H9 (cell line): ENCODE measurements at places on chromosomes 2 and 18. TPM values are rescaled to one million over a fixed set of nuclear protein-coding genes. Genes with fewer than 3 reads are reported as not detected.
A peak's percentile ranks its signal among the peaks of the same experiment; 100 is the strongest.

DNA sequence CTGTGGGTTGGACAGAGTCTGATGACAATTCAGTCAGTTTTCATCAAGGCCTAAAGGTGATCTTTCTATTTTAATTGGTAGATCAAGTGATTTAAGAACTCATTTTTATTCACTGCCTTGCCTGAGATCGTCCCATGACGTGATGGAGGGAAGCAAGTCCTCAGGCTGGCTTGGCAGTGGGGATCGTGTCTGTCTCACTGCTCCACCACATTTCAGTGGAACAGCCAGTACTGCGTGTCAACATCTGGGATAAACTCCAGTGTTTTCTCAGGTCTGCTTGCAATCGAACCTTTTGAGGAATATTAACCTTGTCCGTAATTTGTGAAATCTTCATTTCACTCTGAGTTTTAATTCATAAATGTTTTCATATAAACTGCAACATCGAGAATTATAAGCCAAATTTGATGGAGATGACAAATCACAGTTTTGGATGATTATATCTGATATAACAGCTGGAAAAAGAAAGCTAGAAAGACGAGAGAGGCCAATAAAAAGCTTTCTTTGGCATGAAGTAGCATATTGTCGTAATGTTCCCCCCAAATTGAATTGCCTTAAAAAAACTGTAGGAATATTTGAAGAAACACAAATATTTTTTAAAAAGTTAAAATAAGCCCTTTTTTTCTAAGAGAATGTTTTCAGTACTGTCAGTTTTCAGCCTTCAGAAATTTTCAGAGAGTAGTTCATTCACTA lies 414.7 kb upstream of the SPRED2 start:
- no peaks in the 10 kb centered on the region for H3K36me3 ChIP-seq
- H3K4me3 ChIP-seq = no peak overlapping the region
- no peaks in the 10 kb centered on the region for H3K27me3 ChIP-seq

GRCh38 chr2:98944775-98945174 lies 8.8 kb upstream of the CRACDL start:
- no peaks in the 10 kb centered on the region for H3K27me3 ChIP-seq
- H3K4me1 ChIP-seq = no peaks in the 10 kb centered on the region
- H3K36me3 ChIP-seq = no peaks in the 10 kb centered on the region

Gene UGT1A4
- total RNA-seq = not detected in 2 replicates

Gene EHBP1
- total RNA-seq = 32.4 and 35.6 TPM in 2 replicates

DNA sequence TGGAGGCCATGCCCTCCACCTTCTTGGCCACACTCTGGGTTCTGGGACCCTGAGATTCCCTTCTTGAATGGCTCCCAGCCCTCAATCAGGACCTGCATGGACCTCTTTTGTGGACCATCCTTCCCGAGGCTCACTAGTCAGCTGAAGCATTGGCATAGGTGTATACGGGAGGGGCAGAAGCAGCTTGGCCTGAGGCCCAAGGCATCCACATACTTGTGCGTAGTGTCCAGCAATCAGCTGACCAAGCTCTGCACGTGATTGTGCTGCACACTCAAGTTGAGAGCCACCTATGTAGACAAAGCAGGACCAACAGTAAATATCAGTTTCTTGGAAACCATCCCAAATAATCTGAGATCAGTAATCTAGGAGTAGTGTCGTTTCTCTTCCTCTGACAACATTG lies 119.6 kb downstream of the INSIG2 start:
- H3K27ac ChIP-seq = no peak overlapping the region
- no peak for DNase-seq

DNA sequence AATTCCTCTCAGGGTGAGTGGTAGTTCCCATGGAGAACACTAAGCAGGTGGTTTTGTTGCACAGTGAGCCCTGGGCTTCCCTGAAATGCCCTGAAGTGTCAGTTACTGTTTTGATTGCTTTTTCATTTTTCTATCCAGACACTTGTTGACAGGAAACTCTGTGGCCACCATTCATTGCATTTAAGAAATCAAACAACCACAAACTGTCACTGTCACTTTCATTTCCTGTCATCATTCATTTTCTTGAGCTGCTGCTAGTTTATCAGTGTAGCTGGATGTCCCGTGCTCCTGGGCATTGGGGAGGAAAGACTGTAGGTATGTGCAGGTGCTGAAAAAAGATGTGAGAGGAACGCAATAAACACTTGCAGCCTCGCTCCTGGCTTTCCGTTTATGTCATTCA lies 891.6 kb upstream of the ZEB2 start:
- DNase-seq = no peak

- H3K27ac ChIP-seq = no peak overlapping the region
- no peaks in the 10 kb centered on the region for H3K27me3 ChIP-seq
- DNase-seq = no peak
- H3K4me1 ChIP-seq = no peaks in the 10 kb centered on the region
- H3K4me3 ChIP-seq = no peak overlapping the region
Observed at GRCh38 chr2:55489467-55490062, 30.0 kb upstream of the CFAP36 start.

DNA sequence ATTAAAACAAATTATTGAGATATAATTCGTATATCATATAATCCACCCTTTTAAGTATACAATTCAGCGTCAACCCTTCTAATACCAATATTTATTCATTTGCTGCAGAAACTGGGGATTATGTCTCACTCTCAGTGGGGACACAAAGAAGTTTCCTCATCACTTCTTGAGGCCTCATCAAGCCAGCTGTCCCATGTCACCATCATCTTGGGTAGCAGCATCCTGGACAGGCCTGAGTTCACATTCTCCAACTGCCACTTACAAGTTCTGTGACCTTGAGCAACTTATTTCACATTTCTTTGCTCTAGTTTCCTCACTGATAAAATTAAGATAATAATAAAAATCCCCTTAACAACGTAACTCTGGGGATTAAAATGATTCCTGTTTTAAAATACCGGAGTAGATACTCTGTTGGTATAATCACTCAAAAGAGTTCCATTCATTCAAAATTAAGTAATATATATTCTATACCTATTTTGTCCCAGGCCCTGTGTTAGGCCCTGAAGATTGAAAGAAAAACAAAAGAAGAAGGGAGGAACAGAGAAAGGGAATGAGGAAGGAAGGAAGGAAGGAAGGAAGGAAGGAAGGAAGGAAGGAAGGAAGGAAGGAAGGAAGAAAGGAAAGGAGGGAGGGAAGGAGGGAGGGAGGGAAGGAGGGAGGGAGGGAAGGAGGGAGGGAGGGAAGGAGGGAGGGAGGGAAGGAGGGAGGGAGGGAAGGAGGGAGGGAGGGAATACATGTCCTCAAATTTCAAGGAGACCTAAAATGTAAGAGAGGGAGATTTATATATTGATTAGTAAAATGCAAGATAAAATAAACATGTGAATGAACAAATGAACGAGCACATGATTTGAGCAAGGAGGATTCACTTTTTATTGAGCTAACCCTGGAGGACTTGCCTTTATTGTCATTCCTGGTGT lies 42.4 kb downstream of the NCKAP5 start:
- no peak overlapping the region for H3K4me3 ChIP-seq
- H3K27me3 ChIP-seq = peaks cover 32% of the 10 kb centered on the region; the same call in 1 of the 2 replicates
- H3K36me3 ChIP-seq = no peaks in the 10 kb centered on the region
- peaks cover 4% of the 10 kb centered on the region; the same call in 1 of the 2 replicates for H3K4me1 ChIP-seq

GRCh38 chr2:6647046-6647445 lies 218.7 kb downstream of the CMPK2 start:
- H3K4me1 ChIP-seq = no peaks in the 10 kb centered on the region
- H3K4me3 ChIP-seq = no peak overlapping the region
- H3K36me3 ChIP-seq = no peaks in the 10 kb centered on the region; the same call in 1 of the 2 replicates
- H3K27ac ChIP-seq = no peak overlapping the region
- no peaks in the 10 kb centered on the region for H3K27me3 ChIP-seq

GRCh38 chr2:203892207-203892606 lies 24.6 kb downstream of the CTLA4 start:
- no peaks in the 10 kb centered on the region for H3K4me1 ChIP-seq
- H3K27me3 ChIP-seq = no peaks in the 10 kb centered on the region
- H3K36me3 ChIP-seq = no peaks in the 10 kb centered on the region
- H3K27ac ChIP-seq = no peak overlapping the region
- no peak for DNase-seq

GRCh38 chr18:59024829-59025228 lies 114.9 kb upstream of the SEC11C start:
- H3K27me3 ChIP-seq = no peaks in the 10 kb centered on the region
- DNase-seq = no peak
- H3K36me3 ChIP-seq = 0 out of 2 replicates have a peak, but pooled peaks cover under 1% of the 10 kb centered on the region
- H3K27ac ChIP-seq = no peak overlapping the region
- no peak overlapping the region for H3K4me3 ChIP-seq
- no peaks in the 10 kb centered on the region for H3K4me1 ChIP-seq

GRCh38 chr2:209790066-209790728 lies 18.6 kb downstream of the UNC80 start:
- DNase-seq = no peak
- no peaks in the 10 kb centered on the region for H3K27me3 ChIP-seq
- H3K4me3 ChIP-seq = no peak overlapping the region
- peaks cover 3% of the 10 kb centered on the region; the same call in 1 of the 2 replicates for H3K36me3 ChIP-seq
- H3K27ac ChIP-seq = no peak overlapping the region

- no peak overlapping the region for H3K27ac ChIP-seq
- DNase-seq = peak; percentile 43
- H3K4me3 ChIP-seq = no peak overlapping the region; the same call in 1 of the 3 replicates
- H3K36me3 ChIP-seq = peaks cover 2% of the 10 kb centered on the region; the same call in 1 of the 3 replicates
- H3K4me1 ChIP-seq = peaks cover 4% of the 10 kb centered on the region; the same call in 1 of the 2 replicates
Observed at GRCh38 chr2:120766470-120767351, 31.0 kb downstream of the GLI2 start.
